ENCODE measurements at places on chromosomes 13 and 19. TPM values are rescaled to one million over a fixed set of nuclear protein-coding genes. Genes with fewer than 3 reads are reported as not detected.

DNA sequence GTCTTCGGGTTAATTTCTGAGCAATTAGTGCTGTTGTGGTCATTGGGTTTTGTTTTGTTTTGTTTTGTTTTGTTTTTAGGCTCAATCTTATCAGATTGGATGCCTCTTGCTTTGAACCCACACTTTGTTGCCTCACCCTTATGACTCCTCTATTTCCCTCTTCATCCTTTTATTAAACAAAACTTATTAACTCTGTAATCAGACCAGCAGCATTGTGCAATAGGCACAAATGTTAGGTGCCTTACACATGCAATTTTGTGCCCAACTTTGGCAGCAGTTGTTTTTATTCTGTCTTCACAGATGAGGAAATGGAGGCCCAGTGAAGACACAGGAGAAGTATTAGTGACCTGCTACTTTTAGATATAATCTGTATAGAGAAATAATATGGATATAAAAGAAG, 377.7 kb downstream of the KCNRG start:
- no peaks in the 10 kb centered on the region for H3K36me3 ChIP-seq
- peaks cover 9% of the 10 kb centered on the region for H3K4me1 ChIP-seq
- H3K27ac ChIP-seq, result no peak overlapping the region
- H3K4me3 ChIP-seq, result no peak overlapping the region
- no peak for DNase-seq

DNA sequence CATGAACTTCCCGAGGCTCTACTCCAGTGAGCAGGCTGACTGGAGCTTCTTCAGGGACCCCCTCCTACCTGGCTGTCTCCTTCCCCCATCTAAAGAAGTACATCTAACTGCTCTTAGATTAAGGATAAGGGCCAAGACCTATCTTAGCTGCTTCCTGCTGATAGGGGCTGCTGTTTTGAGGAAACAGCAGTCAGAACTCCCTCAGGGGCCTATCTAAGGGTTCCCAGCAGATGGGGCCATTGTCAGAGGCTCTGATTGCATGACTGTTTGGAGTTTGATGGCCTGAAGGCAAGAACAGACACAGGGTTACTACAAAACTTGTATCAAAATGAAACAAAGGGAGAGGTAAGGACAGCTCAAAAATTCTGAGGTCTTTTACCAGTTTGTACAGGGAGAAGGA, 2636.9 kb upstream of the PCDH20 start:
- no peaks in the 10 kb centered on the region for H3K27me3 ChIP-seq
- no peak overlapping the region for H3K27ac ChIP-seq
- H3K4me3 ChIP-seq, result no peak overlapping the region
- no peaks in the 10 kb centered on the region for H3K36me3 ChIP-seq

Gene WDR18
- 30.3 TPM for total RNA-seq

Gene HCST
- total RNA-seq, result not detected
